ENCODE measurements at places on chromosomes 3 and 15. TPM values are rescaled to one million over a fixed set of nuclear protein-coding genes. Genes with fewer than 3 reads are reported as not detected.
A peak's percentile ranks its signal among the peaks of the same experiment; 100 is the strongest.

GRCh38 chr15:25368850-25369249 is 70.0 kb downstream of the UBE3A start:
- DNase-seq = no peak

DNA sequence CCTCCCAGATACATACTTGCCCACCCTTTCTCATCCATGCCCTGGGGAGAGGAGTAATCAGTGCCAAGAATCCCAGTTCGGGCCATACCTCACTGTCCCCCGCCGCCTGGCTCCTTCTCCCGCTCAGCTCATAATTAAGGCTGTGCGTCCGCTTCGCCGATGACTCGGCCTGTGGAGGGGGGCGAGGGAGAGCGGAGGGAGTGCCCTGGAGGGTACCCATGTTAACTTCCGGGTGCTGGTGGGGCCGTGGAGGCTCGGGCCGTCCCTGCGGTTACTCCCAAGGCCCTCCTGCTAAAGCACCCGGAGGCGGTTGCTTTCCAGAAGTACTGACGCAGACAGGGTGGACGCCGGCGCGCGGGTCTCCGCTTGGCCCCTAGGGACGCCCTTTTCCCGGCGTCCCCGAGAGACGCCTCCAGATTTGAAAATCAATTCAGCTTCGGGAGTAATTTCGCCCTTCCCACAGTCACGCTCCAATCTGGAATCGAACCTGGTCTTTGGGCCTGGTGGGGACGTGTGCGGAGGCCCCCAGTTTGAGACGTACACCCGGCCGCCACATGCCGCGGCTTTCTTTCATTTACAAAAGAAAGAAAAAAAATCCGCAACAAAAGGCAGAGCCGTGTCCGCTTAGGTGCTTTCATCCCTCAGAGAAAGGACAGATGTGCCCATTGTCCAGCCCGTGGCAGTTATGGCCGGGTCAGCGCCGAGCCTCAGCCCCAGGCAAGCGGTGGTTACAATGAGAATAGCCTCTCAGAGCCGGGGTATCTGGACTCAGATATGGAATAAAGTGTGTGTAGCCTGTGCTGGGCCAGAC is 1.0 kb upstream of the ONECUT1 start:
- DNase-seq = peak; percentile 50

SLC9C1 gene
- not detected for total RNA-seq

DNA sequence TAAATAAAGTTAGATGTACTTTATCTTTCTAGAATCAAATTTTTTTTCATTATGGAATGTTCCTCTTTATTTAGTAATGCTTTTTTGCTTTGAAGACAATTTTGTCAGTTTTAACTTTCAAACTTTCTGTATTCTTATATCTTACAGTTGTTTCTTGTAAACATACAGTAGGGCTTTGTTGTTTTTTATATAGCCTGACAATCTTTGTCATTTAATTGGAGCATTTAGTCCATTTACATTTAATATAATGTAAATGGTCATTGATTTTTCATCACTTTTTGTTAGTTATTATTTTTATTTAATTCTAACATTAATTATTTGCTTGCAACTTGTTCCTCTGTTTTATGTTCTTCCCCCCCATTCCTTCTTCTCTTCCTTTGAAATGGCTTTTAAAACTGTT is 55.4 kb upstream of the RNU6-1 start:
- no peak for DNase-seq

AGBL1 gene
- total RNA-seq = not detected

GRCh38 chr3:16864610-16865313 is 20.0 kb upstream of the PLCL2 start:
- DNase-seq = no peak
